Activated T-cell treated with anti-CD3 and anti-CD28 coated beads, Interleukin-2, amount 50 U/mL, for 48 hours (primary cell): ENCODE measurements at places on chromosomes 2 and 18.

DNA sequence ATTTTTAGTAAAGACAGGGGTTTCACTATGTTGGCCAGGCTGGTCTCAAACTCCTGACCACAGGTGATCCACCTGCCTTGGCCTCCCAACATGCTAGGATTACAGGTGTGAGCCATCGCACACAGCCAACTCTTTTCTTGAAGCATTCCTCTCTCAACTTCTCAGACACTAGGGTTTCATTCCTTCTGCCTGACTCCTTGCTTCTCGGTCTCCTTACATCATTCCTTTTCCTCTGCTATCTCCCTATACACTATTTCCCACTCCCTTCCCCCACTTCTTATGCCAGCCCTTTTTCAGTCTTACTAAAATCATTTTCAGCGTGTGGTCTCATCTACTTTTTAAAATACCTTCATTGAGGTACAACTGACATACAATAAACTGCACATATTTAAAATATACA lies 6.1 kb downstream of the SOS1 start:
- DNase-seq, result no peak

DNA sequence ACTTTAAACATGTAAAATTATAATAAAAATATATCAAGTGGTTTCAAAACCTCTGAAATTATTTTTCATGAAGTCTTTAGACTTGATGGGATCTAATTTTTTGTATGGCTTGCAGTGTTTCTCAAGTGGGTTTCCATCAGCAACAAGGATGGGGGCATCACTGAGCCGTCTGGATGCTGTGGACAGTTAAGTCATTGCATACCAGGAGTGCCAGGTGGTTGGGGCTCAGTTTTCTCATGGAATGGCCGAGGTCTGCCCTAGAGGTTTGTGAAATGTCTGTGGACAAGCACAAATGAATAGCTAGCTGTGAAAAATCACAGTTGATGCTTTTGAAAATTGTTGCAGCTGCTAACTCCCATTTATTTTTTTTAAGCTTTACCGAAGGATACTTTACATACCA lies 1.7 kb downstream of the PRELID3A start:
- no peak for DNase-seq

- DNase-seq, result no peak
These were observed 96.6 kb downstream of the MBD2 start for GRCh38 chr18:54127759-54128378.

- peak; percentile 79 for DNase-seq
These were observed 25.8 kb downstream of the BIN1 start for GRCh38 chr2:127080938-127081755.

- no peak for DNase-seq
These were observed 119.5 kb downstream of the ASXL3 start for GRCh38 chr18:33697498-33697897.

GRCh38 chr2:197669077-197669476 lies 6.3 kb downstream of the RFTN2 start:
- DNase-seq, result no peak

GRCh38 chr2:236238751-236239150 lies 25.5 kb downstream of the ASB18 start:
- no peak for DNase-seq

DNA sequence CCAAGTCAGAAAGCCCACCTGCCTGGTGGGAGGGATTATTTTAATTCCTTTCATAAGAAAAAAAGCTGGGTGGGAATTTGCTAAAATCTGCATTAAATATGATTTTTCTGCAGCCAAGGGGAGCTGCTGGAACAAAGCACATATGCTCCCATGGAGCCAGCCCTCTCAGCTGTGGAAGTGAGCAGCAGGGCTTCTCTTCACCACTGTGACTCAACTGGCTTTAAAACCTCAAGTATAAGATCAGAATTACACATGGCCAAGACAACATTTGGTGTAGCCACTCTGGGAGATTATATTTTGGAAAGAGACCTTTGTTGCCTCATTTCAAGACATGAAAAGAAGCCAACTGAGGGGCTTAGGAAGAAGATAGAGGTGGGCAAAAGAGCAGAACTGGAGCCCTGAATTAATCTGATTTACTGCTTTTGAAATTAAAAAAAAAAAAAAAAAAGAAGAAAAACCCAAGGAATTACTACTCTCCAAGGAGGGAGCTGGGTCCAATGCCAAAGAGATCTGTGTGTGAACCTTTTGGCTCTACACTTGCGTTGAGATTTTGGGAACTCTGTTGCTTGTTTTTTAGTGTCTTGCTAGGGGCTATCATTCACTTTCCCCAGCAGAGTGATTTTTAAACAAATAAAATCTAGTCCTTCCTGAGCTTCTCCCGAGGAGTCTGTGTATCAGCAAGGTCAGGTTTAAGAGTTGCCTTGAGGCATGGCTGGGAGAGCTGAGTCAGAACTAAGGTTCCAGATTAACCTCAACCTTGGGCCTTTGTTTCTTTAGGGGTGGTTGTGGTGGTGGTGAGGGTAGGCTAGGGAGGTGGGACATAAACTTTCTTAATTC lies 6.0 kb downstream of the LHCGR start:
- no peak for DNase-seq
